HuH-7 (cell line): ENCODE measurements at places on chromosomes 11 and 22.
A peak's percentile ranks its signal among the peaks of the same experiment; 100 is the strongest.

DNA sequence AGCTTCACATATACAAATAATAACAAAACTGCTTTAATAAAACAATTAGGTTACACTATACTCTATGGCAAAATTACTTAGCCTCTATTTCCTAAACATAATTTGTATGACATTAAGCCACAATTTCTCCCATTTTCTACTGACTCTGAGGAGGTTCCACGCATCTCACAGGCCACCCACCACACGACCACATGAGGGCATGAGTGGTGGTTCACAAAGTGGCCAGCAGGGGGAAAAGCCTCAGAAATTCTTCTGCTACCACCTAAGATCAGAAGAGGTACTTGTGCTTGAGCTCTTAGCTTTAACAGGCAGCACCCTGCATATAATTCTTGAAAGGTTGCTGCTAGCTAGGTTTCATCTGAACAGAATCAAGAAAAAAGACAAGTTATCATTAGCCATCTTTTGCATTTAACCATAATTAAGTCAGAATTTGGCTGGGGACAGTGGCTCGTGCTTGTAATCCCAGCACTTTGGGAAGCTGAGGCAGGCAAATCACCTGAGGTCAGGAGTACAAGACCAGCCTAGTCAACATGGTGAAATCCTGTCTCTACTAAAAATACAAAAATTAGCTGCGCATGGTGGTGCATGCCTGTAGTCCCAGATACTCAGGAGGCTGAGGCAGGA is 7.7 kb downstream of the LPXN start:
- peak; percentile 18 for DNase-seq

- DNase-seq, result no peak
These were observed 14.1 kb downstream of the DGAT2 start for GRCh38 chr11:75782540-75783263.

DNA sequence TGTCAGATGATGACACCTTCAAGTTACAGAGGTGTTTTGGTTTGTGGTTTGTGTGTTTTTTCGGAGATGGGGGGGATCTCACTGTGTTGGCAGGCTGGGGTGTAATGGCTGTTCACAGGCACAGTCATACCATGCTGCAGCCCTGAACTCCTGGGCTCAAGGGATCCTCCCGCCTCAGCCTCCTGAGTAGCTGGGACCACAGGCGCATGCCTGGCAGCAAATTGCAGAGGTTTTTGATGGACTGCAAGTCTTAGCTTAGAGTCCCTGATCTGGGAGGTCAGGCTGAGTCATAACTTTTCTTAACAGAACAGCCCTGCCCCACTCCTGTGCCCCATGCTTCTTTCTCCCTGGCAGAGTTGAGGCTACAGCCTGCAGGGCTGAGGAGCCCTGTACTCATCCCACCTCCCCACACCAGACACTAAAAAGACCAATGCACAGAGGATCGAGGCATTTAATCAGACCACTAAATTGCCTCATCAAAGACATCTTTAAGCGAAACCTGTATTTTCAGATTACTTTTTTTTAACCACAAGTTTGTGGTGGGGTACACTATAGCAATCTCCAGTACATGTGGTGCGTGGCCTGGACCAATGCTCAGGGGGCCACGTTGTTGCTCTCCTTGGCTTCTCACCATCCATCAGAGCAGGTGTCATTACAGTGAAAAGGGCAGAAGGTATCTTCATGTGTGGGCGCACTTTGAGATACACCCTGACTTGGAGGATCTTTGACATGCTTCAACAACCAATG is 17.1 kb upstream of the ADORA2A start:
- DNase-seq, result no peak

DNA sequence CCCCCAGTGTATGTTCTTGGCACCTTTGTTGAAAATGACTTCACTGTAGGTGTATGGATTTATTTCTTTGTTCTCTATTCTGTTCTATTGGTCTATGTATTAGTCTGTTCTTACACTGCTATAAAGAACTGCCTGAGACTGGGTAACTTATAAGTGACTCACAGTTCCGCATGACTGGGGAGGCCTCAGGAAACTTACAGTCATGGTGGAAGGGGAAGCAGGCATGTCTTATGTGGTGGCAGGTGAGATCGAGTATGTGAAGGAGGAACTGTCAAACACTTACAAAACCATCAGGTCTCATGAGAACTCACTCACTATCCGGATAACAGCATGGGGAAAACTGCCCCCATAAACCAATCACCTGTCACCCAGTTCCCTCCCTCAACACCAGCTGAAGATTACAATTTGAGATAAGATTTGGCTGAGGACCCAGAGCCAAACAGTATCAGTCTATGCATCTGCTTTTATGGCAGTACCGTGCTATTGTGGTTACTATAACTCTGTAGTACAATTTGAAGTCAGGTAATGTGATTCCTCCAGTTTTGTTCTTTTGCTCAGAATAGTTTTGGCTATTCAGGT is 836.2 kb downstream of the DLG2 start:
- no peak for DNase-seq

- DNase-seq, result no peak
These were observed 3.4 kb downstream of the MRPL16 start for GRCh38 chr11:59807047-59807610.

- DNase-seq, result peak; percentile 55
These were observed 45.5 kb downstream of the PIWIL3 start for GRCh38 chr22:24728790-24729637.

DNA sequence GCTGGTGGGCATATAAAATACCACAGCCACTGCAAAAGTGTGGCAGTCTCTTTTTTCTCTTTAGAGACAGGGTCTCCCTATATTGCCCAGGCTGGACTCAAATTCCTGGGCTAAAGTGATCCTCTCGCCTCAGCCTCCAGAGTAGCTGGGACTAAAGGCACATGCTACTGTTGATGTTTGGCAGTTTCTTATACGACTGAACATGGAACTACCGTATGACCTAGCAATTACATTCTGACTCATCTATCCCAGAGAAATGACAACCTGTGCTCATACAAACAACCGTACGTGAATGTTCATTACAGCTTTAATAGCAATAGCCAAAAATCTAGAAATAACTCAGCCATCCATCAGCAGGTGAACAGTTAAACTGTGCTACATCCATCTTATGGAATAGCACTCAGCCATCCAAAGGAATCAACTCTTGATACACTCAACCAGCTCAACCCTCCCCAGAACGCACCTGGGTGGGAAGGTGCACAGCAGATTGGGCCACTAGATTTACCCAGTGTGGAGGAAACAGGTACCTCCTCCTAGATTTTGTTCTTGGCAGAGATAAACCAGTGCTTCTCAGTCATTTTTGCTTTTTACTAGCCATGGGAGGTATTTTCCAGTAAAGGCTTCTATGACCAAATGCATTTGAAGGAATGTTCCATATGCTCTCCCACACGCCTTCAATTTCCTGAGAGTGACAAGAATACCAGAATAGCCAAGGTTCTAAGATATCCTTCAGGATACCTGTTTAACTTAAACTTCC is 130.5 kb downstream of the MED15 start:
- no peak for DNase-seq

DNA sequence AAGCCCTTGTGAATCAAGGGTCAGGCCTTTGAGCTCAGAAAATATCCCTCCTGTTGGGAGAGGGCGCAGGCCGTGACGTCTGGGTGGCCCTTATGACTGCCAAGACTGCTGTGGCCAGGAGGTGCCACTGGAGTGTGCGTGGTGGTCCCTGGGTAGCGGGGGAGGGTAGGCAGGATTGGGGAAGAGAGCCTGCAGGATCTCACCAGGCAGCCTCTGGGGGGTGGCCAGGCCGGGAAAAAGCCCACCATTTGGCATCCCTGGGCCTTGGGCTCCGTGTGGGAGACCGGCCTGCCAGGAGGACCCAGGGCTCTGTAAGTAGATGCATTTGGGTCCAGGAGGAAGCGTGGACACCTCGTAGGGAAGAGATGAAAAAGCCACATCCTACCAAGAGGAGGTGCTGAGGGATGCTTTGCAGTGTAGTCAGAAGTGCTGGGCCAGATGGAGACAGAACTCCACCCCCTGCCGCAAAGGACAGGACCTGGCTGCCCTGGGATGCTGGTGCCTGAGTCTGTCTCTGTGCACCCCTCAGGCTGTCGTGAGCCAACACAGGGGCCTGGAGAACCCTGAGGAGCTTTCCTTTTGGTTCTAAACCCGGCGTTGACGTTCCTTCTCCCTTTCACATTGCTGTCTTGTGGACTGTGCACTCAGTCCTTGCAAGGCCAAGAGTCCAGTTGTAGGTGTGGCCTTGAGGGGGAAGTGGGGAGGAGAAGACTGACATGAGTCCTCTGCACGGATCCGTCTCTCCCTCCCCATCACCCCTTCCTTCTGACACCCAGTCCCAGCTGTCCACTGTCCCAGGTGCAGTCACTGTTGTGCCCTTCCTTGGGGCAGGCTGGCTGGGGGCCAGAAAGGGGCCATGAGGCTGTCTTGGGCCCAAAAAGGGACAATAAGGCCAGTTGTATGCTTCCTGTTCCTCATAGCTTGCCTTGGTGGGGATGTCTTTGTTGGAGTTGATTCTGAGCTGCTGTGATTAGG is 12.7 kb upstream of the MIEF1 start:
- DNase-seq, result no peak

- DNase-seq, result peak; percentile 64
These were observed at the start of gene ANO3 for GRCh38 chr11:26331911-26332571. ANO3 (plus strand) TSS chr11:26332130; CDS start chr11:26332276, 146 bp downstream.

GRCh38 chr22:22787786-22788459 is 99.7 kb upstream of the IGLL5 start:
- peak; percentile 62 for DNase-seq

DNA sequence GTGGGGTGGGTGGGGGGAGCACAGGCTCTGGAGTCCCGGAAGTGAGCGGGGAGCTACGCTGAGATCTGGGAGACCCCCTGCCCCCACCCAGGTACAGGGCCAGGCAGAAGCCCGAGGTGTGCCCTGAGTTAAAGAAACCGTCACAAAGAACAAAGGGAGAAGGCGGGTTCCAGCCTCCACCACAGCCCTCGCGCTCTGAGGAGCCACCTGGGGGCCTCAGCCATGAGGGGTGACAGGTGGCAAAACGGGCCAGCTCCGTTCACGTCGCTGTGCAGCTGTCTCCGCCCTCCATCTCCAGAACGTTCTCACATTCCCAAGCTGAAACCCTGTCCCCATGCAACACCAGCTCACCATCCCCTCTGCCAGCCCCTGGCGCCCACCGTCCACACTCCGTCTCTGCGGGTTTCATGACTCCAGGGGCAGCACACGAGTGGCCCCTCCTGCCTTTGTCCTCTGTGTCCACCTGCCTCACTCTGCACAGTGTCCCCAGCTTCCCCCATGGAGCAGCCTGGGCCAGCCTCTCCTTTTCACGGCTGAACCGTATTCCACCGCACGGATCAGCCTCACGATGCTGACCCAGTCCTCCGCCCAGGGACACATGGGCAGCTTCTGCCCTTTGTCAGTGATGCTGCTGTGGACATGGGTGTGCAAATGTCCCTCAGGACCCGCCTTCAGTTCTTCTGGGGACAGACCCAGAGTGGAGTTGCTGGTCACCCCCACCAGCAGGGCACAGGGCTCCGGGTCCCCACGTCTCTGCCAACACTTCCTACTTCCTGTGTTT is 1.7 kb upstream of the MUC5B start:
- no peak for DNase-seq

DNA sequence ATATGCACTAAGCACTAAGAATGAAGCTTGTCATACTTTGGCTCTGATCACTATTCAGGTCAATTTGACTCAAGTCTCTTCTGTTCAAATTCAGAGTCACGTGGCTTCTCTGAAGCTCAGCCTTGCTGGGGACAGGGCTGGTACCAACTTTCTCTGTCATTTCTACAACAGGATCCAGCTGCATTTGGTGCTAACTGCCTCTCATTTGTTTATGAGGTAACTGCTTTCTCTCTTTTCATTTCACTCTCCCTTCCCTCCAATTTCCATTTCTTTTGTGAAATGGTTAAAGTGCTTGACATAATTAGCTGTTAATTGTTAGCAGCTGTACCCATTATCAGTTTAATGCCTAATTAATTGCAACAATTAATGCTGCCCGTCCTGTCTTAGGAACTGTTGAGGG is 259.7 kb upstream of the PLET1 start:
- no peak for DNase-seq

GRCh38 chr11:35850191-35850590 is 93.7 kb upstream of the LDLRAD3 start:
- no peak for DNase-seq

GRCh38 chr11:119438599-119438998 is 15.6 kb upstream of the THY1 start:
- no peak for DNase-seq

DNA sequence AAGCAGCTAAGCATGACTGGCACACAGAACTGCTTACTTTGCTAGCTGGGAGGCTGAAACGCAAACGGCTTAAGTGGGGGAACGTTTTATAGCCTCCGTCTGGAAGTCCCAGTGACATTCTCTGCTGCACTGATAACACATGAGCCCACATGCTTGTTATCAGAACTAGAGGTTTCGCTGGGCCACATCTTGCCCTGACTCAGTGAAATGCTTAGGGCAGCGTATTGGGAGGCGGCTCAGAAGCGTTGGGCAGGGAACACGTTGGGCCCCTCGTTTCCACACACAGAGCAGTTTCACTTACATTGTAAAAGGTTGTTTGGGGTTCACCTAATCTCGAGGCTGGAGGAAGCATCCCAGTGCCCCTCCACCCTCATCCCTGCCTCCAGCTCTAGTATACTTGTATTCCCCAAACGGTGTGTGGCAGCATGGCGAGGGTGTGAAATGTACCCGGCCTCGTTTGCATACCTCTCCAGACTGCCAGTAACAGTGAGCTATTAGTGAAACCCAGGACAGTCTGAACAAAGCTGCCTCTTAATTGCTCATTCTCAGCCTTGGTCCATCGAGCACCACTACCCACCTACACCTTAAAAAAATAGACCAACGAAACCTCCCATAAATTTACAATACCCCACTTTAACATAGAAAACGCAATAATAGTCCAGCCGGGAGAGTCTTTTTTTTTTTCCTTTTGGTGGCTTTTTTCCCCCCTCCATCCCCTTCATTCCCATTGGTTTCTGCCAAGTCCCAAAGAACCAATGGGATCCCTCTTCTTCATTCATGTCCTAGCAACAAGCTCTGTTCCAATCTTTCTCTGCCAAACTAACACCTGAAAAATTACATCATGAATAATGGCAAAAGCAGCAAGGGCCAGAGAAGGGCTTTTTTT is 218.8 kb upstream of the SORL1-AS1 start:
- no peak for DNase-seq

GRCh38 chr11:68033708-68034045 is 3.2 kb downstream of the NDUFS8 start:
- DNase-seq, result no peak
